ENCODE measurements at places on chromosomes 11 and 22.

GRCh38 chr11:126645186-126645585 lies 289.7 kb downstream of the ST3GAL4 start:
- DNase-seq, result no peak

DNA sequence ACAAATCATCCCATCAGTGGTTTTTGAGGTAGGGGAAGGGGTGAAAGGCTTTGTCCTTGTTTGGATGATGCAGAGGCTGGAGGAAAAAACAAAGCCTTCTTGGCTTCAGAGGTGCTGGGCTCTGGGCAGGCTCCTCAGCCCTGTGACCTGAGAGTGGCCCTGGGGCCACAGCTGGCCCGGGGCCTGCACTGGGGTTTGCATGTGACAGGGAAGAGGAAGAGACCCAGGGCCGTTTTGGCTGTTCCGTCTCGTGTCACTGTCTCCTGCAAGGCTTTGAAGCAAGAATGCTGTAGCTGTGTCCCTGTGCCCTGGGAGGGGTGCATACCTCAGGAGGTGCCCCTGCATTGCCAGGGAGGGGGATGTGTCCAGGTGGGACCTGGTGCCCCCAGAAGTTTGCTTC lies 12.6 kb downstream of the ARHGAP8 start:
- DNase-seq, result no peak

DNA sequence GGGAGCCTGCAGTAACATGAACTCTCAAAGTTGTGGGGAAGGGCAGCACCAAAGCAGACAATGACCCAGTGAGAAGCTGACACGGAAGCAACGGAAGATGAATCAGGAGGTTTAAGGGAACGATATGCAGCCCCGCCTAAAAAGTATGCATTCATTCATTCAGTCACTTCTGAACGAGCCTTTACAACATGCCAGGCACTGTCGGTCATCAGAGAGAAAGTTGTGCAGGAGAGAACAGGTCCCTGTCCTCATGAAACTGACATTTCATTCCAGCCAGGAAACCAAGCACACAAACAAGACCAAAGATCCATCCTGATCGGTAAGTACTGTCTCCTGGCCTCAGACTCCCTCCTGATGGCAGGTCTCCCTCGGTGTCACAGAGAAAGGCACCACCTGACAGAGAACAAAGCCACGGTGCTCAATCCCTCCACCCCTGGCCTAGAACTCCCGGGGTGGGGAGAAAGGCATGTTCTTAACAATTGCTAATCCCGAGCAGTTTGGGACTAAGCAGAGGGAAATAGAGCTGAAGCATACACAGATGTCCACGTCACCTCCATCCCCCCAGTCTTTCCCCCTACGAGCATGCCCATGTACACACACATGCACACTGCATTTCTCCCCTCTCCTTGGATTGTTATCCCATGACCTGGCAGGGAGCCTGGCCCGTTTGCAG lies 49.3 kb downstream of the LRFN4 start:
- no peak for DNase-seq

DNA sequence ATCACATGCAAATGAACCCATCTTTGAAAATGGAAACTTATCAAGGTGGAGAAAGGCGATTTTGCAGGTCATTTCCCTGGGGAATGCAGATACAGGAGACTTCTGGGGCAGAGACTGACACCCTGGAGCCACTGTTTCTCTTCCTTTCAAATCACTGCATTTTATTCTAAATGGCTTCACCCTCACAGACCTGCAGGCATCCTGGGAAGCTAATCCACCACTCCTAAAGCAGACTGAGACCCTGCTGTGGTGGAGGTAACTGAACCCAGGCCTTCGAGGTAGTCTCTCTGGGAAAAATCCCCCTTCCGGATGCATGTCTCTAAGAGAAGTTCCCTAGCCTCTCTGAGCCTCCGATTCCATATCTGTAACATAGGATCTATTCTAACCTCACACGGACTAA lies 20.9 kb upstream of the CSNK2A3 start:
- no peak for DNase-seq

- no peak for DNase-seq
Measured at GRCh38 chr11:27280140-27280539, 82.9 kb downstream of the CCDC34 start.

DNA sequence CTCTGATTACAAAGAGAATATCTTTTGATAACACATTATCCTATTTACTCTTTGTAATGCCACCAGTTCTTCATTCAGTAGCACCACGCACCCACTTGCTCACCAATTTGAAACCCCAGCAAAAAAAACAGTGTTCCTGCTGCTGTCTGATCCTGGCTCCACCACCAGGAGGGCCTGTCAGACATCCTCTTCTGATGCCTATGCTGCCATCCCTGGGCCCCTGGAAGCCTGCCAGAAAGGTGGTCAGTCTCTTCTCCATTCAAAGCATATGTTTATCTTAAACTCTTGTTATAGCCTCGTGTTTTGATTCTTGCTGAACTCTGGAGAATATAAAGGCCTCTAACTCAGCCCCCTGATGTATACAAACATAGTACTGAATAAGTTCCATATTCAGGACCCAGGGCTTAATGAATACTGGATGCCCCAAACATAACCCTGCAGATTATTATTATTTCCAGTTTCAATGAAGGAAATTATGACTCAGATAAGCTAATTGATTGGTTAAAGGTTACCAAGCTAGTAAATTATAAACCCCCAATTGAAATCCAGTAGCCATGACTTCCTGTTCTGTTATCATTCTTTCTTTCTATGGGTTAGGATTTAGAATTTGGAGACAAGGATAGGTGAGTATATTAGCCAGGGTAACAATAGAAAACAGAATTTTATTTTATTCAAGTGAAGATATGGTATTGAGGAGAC lies 116.7 kb downstream of the NTM start:
- DNase-seq, result no peak

GRCh38 chr11:27551127-27551526 lies 44.6 kb upstream of the LIN7C start:
- no peak for DNase-seq

DNA sequence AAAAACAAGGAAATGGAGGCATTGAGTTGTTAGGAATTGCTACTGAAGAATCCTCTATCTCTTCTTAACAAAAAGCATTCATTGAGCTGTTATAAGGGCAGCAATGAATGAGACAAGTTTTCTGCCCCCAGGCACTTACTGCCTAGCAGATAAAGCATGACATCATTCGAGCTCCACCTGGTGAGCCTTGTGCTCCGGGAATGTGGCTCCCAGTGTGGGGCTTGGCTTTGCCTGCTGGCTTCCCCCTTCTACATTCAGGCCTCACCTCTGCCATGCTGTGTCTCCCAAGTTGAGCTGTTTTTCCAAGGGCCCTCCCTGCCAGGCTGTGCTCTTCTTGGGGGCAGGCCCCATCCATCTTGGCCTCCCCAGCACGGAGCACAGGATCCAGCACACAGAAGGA lies 56.9 kb upstream of the EIF3D start:
- DNase-seq, result no peak

DNA sequence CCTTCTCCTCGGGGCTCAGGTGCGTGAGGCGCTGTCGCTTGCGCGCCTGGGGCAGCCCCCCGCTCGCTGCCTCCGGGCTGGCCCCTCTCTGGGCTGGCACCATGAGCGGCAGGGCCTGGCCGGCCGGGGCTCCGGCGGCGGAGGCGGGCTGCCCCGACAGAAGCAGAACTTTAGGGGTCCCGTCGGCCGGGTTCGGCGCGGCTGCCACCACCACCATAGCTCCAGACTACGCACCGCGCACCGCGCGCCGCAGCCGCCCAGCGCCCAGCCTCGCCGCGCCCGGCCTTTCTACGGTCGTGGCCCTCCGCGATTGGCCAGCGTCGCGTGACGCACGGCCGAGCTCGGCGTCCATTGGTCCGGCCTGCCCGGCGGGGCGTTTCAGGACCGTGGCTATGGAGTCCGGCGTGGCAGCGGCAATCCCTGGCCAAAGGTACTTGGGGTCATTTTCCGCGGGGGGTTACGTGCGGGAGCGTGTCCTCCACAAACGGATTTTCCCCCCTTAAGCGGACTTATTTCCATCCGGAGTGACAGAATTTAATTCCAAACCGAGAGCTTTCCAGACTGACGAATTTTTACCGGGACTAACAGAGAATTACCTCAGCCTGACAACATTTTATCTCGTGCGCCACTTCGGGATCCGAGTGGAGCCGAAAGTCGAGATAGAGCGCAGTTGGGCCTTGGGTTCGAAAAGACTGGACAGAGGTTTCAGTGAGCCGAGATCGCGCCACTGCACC lies at the start of gene XBP1:
Gene XBP1 (minus strand): TSS at position 262 of the 734 bp plus-strand sequence.
- peak; percentile 91 for DNase-seq

DNA sequence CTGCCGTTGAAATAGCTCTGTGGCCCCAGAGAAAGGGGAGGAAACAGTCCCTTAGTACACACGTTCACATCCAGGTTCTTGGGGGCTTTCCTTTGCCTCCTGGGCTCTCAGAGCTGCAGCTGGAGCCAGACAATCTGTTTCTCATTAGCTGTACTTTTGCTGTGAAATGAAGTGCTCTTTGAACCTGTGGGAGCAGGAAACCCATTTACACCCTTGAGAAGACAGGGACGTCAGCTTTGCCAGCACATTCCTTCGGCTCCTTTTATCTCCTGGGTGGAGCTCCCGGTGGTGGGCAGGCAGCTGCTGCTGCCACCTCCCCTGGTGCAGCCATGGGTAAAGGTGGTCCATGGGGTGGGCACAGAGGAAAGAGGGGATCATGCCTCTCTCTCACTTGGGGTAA lies 80.6 kb upstream of the TIMP3 start:
- DNase-seq, result peak; percentile 70

GRCh38 chr11:130426837-130427341 lies 1.5 kb downstream of the ADAMTS8 start:
- no peak for DNase-seq

DNA sequence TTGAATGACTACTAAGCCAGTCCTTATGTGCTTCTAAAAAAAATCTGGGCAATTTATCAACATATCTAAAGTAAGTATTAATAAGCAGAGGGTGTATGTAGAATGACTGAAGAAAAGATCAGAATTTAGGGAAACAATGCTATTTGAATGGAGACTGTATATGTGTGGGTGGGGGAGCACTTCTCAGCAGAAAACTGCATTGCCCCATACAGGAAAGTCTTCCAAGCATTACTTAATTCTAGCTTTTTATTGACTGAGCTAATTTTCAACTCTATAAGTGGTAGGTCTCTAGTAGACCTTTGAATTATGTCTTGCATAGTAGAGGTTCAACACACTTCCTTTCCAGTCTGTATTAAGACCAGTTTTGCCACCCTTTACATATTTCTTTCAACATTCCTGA lies 41.7 kb downstream of the CASP12 start:
- no peak for DNase-seq

DNA sequence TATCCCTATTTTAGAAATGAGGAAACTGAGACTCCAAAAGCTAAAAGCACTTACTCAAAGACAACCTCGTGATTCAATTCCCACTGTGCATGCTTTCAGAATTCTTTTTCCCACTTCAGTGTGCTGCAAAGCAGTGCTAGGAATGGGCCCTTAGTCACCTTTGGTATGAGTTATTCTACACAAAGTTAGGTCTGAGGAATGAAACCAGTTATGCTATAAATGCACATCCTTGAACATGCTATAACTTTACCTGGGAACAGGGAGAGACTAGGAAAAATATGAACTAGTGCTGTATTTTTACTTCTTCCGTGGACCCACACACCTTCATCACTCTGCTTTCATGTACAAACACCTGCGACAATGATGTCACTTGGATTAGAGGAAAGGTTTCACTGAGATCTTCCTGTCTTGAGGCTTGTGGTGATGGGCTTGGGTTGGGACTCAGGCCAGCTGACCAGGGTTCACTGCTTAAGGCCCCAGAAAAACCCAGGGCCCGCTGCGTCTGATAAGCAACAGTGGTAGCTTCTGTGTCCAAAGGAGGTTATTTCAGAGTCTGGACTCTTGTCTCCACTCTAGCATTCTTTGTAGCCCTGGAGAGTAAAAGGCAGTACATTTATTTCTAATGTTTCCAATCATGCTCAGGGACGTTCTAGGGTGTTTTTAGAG lies 81.6 kb downstream of the ZC3H12C start:
- DNase-seq, result no peak

DNA sequence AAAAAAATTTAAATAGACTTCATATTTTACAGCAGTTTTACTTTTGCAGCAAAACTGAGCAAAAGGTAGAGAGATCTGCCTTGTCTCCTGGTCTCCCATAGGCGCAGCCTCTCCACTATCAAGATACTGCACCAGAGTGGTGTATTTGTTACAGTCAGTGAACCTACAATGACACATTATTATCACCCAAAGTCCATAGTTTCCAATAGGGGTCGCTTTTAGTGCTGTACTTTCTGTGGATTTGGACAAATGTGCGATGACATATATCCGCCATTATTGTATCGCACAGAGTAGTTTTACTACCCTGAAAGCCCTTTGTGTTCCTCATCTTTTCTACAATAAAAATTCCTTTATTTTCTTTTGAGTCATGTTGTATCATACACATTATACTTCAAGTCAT lies 153.2 kb upstream of the CCDC179 start:
- DNase-seq, result no peak

DNA sequence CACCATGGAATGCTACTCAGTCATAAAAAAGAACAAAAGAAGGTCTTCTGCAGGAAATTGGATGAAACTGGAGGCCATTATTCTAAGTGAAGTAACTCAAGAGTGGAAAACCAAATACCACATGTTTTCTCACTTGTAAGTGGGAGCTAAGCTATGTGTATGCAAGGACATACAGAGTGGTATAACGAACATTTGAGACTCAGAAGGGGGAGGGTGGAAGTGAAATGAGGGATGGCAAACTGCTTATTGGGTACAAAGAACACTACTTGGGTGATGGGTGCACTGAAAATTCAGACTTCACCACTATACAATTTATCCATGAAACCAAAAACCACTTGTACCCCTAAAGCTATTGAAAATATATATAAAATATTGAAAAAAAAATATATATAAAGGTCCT lies 13.4 kb upstream of the CAT start:
- DNase-seq, result no peak

DNA sequence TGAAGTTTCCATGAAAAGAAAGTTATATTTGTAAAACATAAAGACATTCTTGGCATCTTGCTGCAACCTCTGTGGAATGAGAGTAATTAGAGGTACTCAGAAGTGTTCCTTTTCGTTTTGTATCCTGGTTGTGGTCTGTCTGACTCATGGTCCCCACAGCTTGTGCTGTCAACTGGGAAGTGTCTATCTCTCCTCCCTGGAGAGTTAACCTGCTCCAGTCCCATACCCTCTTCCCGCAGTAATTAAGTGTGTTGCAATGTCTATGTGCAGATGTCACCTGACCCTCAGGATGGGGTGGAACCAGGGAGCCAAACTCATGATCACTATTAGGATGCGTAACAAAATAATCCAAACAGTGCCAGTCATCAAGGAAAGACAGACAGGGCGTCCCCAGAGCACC lies 23.0 kb upstream of the ZDHHC13 start:
- no peak for DNase-seq

- no peak for DNase-seq
Measured at GRCh38 chr11:11419747-11420146, 66.7 kb upstream of the CSNK2A3 start.

DNA sequence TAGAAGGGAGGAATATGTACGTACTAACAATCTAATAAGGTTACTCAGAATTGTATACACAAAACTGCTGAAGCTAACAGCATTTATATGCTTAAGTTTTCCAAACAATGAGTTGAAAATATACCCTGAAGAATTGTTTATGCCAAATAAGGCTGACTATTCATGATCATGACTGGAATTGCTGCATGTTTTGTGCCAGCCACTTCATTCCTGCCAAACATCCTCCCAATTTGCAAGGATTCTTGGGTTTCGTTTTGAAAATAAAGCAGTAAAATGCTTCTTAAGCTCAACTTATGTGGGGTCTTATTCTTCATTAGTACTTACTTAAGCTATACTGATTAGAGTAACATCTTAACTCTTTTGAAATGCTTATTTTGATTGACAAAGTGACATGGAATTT lies 149.0 kb downstream of the SPON1 start:
- no peak for DNase-seq

GRCh38 chr22:20216863-20217499 lies 51.1 kb downstream of the RTN4R start:
- no peak for DNase-seq

Measured in DND-41 (cell line).